Cardiac muscle cell (in vitro differentiated cells and primary cell): ENCODE measurements at places on chromosomes 2 and 18. TPM values are rescaled to one million over a fixed set of nuclear protein-coding genes. Genes with fewer than 3 reads are reported as not detected.
A peak's percentile ranks its signal among the peaks of the same experiment; 100 is the strongest.

Gene DLGAP1
- 3.1 and 7.9 TPM in 2 replicates for total RNA-seq

- DNase-seq = no peak
Observed at GRCh38 chr2:157311706-157312105, 13.9 kb downstream of the ERMN start.

Gene CRYGD
- not detected in 2 replicates for total RNA-seq

DNA sequence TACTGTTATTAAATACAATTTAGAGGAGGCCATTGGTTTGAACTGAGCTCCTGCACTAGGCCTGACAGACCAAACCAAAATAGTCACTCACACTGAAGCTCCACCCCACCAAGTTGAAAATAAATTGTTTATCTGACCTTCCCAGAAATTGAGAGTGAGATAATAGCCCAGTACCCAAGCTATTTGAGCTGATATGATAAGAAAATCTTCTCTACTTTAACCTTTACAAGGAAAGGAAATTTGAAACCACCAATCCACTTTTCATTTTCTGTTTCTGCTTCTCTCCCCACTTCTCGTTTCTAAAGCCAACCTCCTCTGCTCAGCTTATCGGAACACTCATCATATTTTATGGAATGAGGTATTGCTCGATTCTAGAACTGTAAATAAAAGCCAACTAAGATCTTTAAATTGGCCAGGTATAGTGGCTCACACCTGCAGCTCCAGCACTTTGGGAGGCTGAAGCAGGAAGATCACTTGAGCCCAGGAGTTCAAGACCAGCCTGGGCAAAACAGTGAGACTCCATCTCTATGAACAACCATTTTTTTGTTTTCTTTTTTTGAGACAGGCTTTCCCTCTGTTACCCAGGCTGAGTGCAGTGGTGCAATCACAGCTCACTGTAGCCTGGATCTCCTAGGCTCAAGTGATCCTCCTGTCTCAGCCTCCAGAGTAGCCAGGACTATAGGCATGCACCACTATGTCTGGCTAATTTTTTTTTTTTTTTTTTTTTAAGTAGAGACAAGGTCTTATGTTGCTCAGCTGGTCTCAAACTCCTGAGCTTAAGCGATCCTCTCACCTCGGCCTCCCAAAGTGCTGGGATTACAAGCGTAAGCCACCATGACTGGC lies 13.3 kb upstream of the GALM start:
- no peak for DNase-seq

DNA sequence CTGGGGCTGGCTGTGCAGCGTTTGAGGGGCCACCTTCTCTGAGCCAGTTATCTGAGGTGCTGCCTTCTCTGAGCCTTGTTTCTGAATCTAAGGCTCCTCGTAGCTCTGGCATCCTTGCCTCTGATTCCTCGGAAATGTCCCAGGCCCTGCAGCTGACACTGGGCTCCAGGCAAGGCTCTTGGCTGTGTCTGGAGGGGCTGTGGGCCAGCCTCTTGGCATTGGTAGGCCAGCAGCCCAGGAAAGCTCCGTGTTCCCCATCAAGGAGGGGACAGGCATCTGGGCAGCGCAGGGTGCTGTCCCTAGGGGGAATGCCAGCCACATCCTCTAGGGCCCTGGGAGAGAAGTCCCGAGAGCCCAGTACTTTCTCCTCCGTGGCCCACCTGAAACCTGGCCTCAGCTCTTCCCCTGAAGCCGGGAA lies 40.7 kb upstream of the TAF1B start:
- no peak for DNase-seq

Gene RNF103
- total RNA-seq = 19.4 and 28.1 TPM in 2 replicates

Gene PLGLB2
- 0.92 TPM in 1 of 2 replicates, not detected in the other for total RNA-seq

Gene ADD2
- total RNA-seq = 16.0 and 40.0 TPM in 2 replicates

Gene SKOR2
- not detected in 2 replicates for total RNA-seq

DNA sequence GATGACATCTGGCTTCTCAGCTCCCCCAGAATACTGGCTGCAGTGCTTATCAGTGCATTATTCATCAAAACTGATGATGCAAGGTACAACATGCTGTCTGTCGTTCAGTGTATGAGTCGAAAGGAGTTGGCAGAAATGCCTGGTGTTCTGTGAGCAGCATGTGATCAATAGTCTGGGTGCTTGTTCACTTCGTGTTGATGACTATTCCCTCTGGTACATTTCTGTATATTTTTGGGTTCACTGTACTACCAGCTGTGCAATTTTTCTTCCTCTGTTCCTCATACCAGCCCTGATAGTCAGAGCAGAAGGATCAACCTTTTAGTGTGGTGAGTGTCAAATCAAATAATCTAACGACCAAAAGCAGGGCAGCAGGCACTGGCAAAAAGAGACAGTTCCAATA lies 59.0 kb upstream of the KLHL14 start:
- DNase-seq = no peak

Gene SNORC
- total RNA-seq = 3.8 and 13.1 TPM in 2 replicates

- no peak for DNase-seq
Observed at GRCh38 chr2:127818794-127819425, 7.9 kb upstream of the WDR33 start.

- DNase-seq = no peak
Observed at GRCh38 chr18:75083761-75084160, 125.2 kb downstream of the PTGR3 start.

- DNase-seq = no peak
Observed at GRCh38 chr2:223594259-223594658, 7.9 kb downstream of the SCG2 start.

Gene THADA
- 9.3 and 11.9 TPM in 2 replicates for total RNA-seq

DNA sequence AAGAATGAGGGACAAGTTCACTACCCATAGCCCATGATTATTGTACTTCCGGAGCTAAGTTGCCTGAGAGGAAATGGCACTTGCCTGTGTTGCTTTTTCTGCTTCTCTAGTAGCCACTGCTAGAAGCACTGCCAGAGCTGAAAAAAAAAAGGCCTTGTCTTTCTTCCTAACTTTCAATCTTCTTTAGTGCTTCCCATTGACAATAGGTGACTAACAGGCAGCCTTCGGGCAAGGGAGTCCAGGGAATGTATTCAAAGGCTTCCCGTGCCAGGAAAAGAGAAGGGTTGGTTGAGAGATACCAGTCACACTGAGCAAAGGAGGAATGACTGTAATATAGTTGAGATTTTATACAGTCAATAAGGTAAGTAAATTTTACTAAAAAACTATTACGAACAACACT lies 242.0 kb downstream of the CALCRL start:
- DNase-seq = no peak

DNA sequence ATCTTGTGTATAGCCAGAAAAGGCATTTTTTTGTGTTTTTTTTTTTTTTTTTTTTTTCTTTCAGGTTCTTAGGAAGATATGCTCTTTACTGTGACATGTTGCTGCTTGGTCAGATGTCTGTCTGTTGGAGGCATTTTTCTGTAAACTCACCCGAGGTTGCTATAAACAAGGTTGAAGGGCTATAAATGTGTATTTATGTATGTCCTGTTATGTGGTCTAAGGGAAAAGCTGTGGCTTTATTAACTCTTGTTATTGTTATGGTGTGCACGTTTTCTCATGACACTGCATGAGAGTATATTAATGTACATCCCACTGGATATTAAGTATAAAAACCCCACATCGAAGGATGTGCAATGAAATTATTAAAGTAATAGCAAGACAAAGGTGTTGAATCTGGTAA lies 102.0 kb downstream of the ZNF532 start:
- no peak for DNase-seq

Gene INHA
- 11.4 and 39.0 TPM in 2 replicates for total RNA-seq

DNA sequence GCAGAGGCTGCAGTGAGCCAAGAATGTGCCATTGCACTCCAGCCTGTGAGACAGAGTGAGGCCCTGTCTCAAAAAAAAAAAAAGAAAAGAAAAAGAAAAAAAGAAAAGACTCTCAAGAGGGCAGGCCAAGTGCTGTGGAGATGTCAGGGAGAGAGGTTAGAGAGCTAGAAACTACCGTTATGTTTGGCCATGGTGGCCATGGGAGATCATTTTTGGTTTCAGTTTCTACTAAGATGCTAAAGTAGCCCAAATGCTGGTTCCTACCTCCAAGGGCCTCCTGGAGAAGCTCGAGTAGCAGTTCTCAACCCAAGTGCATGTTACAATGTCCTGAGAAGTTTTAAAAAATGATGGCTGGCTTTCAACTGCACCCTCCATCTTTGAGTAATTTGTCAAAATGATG lies 47.4 kb upstream of the TCF4 start:
- DNase-seq = peak; percentile 31

GRCh38 chr2:61795408-61795807 lies 58.5 kb downstream of the FAM161A start:
- DNase-seq = no peak

- DNase-seq = no peak
Observed at GRCh38 chr2:108119492-108119891, 120.3 kb upstream of the SULT1C3 start.
